Occipital lobe (tissue), 3 donors: ENCODE measurements at places on chromosomes 4 and X.

DNA sequence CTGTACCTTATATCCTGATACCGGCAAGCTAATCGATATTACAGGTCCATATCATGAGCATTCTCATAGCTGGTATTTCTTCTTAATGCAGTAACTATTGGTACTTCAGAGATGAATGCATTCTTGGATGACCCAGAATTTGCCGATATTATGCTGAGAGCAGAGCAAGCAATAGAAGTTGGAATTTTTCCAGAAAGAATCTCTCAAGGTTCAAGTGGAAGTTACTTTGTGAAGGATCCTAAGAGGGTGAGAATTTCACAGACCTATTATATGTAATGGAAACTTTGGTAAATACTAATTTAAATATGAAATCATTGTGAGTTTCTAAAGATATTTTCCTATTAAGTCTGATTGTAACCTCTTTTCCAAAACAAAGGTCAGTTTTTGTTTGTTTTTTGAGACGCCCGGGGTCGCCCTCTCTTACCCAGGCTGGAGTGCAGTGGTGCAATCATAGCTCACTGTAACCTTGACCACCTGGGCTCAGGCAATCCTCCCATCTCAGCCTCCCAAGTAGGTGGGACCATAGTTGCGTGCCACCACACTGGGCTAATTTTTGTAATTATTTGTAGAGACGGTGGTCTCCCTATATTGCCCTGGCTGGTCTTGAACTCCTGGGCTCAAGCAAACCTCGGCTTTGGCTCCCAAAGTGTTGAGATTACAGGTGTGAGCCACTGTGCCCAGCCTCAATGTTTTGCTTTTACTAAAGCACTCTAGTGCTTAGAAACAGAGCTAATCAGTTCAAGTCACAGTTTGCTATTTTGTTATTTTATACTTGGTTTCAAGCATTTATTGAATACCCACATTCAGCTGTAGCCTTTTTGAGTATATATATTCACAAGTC is 18.6 kb downstream of the PI4K2B start:
- DNase-seq, result no peak

GRCh38 chrX:112521676-112522075 is 158.1 kb downstream of the LHFPL1 start:
- DNase-seq, result no peak

GRCh38 chr4:24845132-24845531 is 49.8 kb downstream of the SOD3 start:
- no peak for DNase-seq

DNA sequence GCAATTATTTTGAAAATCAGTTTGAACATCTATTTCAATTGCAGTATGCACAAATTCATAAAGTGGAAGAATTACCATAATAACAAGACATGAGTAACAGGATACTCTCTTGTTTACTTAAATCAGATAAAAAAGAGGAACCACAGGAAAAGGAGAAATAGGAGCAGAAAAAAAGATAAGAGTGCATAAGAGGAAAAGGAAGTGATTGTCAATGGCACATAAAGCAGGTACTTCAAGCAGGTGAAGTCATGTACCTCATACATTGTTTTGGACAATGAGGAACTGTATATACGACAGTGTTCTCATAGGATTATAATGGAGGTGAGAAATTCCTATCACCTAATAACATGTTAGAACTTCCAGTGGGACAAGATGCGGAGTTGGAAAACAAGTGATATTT is 334.5 kb upstream of the PCDH7 start:
- DNase-seq, result no peak

DNA sequence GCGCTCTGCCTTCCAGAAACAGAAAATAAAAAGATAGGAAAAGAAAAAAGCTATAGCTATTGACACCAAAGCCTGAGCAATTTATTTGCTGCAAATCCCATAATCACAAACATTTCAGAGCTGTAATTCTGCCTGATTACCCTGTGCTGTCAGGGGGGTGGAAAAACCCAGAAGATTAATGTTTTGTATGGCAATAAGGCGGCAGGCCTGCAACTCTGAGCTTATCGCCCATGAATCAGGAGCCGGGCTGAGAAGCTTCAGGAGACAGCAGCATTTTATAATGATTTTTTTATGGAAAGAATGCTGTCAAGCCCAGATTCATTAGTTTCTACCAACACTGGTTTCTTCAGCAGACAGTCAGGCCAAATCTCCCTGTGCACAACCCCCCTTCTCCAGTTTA is 82.6 kb upstream of the TMEM164 start:
- no peak for DNase-seq

DNA sequence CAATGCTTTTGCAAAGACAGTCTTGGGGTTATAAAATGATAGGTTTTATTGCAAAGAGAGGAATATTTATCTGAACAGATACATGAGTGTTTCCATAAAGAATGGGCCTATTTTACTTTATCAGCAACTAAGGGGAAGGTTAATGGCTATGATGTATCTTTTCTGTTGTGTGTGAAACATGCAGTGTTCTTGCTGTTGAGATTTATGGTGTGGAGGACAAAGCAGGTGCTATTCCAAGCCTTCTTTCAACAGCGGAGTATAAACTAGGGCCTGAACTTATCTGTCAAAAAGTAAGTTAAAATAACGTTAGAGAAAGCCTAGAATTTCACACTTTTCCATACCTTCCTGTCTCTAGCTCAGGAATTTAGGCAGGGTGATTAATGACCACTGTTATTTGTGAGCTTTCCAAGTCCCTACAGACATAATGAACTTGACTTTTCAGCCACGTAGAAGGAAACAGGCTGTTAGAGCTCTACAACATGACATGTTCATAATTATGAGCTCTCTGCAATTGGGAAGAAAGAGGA is 411.4 kb downstream of the IL1RAPL1 start:
- DNase-seq, result no peak

GRCh38 chr4:182826391-182826790 is 90.8 kb downstream of the DCTD start:
- DNase-seq, result no peak
